ENCODE measurements at places on chromosomes 3 and 15.

DNA sequence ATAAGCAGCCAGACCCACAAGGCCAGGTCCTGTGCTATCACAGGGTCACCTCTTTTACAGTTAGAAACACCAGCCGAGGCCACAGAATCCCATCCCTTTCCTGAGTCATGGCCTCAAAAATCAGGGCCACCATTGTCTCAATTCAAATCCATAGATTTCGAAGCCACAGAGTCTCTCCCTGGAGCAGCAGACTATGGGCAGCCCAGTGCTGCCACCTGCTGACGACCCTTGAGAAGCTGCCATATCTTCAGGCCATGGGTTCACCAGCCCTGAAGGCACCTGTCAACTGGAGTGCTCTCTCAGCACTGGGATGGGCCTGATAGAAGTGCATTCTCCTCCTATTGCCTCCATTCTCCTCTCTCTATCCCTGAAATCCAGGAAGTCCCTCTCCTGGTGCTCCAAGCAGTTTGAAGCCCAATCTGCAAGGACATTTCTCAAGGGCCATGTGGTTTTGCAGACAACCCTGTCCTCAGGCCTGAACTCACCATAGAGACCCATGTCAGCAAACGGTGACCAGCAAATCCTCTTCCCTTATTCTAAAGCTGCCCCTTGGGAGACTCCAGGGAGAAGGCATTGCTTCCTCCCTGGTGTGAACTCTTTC, 39.6 kb downstream of the TGM4 start:
- peak; percentile 90 for DNase-seq

- no peak for DNase-seq
Observed at GRCh38 chr3:172367205-172368105, 80.8 kb downstream of the GHSR start.

DNA sequence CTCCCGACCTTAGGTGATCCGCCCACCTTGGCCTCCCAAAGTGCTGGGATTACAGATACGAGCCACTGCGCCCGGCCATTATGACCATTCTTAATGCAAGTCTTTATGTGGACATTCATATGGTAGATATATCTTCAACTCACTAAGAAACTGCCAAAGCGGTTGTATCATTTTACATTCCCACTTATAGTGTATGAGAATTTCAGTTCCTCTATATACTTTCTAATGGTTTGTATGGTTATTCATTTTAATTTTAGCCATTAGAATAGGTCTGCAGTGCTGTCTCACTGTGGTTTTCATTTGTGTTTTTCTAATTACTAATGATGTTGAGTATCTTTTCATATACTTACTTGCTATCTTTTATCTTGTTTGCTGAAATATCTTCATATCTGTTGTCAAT, 32.5 kb downstream of the TCF12 start:
- no peak for DNase-seq

GRCh38 chr15:39266890-39267289, 314.0 kb upstream of the THBS1 start:
- no peak for DNase-seq

- DNase-seq, result no peak
Observed at GRCh38 chr3:42814914-42815507, 5.8 kb downstream of the ACKR2 start.

GRCh38 chr15:100931143-100931890, 12.2 kb downstream of the LRRK1 start:
- DNase-seq, result no peak

DNA sequence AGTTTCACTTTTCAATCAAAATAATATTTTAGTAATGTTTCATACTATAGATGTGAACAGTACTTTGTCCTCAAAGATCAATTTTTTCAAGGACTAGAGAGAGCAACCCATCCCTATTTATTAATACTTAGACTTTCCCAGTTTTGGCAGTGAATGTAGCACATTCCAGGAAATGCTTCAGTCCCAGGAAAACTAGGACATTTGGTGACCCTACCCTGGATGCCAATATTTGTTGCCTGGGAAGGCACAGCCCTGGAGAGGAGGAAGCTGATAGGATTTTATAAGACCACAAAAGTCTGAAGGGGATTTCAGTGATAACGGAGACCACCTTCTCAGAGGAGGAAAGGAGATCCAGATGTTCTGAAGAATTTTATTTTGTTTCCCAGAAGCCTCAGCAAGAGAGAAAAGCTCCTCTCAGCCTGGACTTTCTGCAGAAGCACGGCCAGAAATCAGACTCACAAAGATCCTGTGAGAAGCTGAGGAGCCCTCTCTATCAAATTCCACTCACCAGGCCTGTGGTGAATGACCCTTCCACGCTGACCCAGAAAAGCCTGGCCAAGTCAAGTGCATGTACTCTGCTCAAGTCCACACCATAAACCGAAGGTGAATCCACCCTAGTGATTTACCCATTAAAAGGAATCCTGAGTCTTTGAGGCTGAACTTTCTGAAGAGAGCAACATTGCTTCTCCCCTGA, 87.7 kb upstream of the ABHD17C start:
- peak; percentile 29 for DNase-seq

DNA sequence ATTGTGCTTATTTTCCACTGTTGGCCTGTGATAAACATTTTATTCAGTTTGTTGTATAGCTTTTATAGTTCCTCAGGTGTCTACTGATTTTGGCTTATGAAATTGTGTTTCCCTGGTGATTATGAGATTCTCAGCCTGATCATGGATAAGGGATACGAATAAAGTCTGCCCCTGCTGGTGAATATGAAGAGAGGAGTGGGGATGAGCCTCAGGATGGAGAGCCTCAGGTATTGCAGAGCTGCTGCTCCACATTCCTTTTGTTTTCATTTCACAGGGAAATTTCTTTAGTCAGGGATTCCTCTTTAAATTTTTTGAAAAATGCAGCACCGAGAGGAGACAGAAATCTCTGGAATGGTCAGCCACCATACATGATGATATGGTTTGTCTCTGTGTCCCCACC, 14.7 kb upstream of the RAB6B start:
- DNase-seq, result no peak

- no peak for DNase-seq
Observed at GRCh38 chr3:30775040-30775439, 119.4 kb downstream of the GADL1 start.

- no peak for DNase-seq
Observed at GRCh38 chr3:38015485-38015884, 14.0 kb downstream of the PLCD1 start.

All from AG20443 (cell line).